ENCODE measurements at places on chromosomes 1 and 21. TPM values are rescaled to one million over a fixed set of nuclear protein-coding genes. Genes with fewer than 3 reads are reported as not detected.

KDF1 gene
- 21.7 TPM for total RNA-seq

RGS8 gene
- not detected for total RNA-seq

RNF187 gene
- total RNA-seq: 157 TPM

MYOC gene
- not detected for total RNA-seq

FCGR3A gene
- total RNA-seq: not detected

LRRN2 gene
- 9.0 TPM for total RNA-seq

FAAP20 gene
- 114 TPM for total RNA-seq

DIO1 gene
- not detected for total RNA-seq

- H3K4me3 ChIP-seq: no peak overlapping the region
- DNase-seq: no peak
- no peaks in the 10 kb centered on the region for H3K27me3 ChIP-seq
- no peak overlapping the region for H3K27ac ChIP-seq
- H3K4me1 ChIP-seq: no peaks in the 10 kb centered on the region
Measured at GRCh38 chr1:199168888-199169585, 530.2 kb downstream of the PTPRC start.

GRCh38 chr1:244254467-244254866 lies 197.2 kb downstream of the ADSS2 start:
- H3K4me1 ChIP-seq: no peaks in the 10 kb centered on the region
- H3K27me3 ChIP-seq: no peaks in the 10 kb centered on the region
- DNase-seq: no peak

GRCh38 chr1:99766378-99766800 lies at the start of gene FRRS1:
FRRS1 (minus strand) TSS chr1:99766635; CDS start chr1:99748768, 17,867 bp downstream.
- no peaks in the 10 kb centered on the region for H3K36me3 ChIP-seq
- peaks cover 17% of the 10 kb centered on the region for H3K4me1 ChIP-seq
- peak; percentile 94 for DNase-seq
- H3K27me3 ChIP-seq: no peaks in the 10 kb centered on the region
- peak within 1 kb of the TSS; percentile 70 for H3K27ac ChIP-seq

DNA sequence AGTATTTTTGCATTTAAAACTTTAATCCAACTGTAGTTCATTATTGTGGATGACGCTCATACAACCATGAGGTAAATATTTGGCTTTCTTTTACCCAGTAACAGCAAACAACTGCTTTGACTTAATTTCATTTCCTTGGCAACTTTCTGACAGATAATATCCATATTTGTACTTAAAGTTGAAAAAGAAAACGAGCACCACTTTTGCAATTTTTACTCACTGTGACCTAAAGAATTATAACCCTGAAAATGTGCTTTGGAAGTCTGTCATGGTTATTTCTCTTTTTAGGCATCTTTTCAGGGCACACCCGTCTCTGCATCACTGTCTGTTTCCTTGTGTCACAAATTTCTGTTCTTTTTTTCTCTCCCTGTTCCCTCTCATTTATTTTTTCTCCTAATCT lies 918 bp upstream of the CD2 start:
- H3K36me3 ChIP-seq: no peaks in the 10 kb centered on the region
- no peak for DNase-seq
- no peaks in the 10 kb centered on the region for H3K4me1 ChIP-seq
- no peak overlapping the region for H3K27ac ChIP-seq
- no peak overlapping the region for H3K4me3 ChIP-seq
- no peaks in the 10 kb centered on the region for H3K27me3 ChIP-seq

GRCh38 chr1:94653454-94653853 lies 111.9 kb upstream of the F3 start:
- no peak for DNase-seq
- H3K4me3 ChIP-seq: no peak overlapping the region
- no peaks in the 10 kb centered on the region for H3K36me3 ChIP-seq
- no peak overlapping the region for H3K27ac ChIP-seq
- H3K4me1 ChIP-seq: peaks cover 14% of the 10 kb centered on the region

- H3K36me3 ChIP-seq: no peaks in the 10 kb centered on the region
- H3K27ac ChIP-seq: no peak overlapping the region
- H3K27me3 ChIP-seq: no peaks in the 10 kb centered on the region
Measured at GRCh38 chr1:59601811-59602210, 212.9 kb upstream of the HOOK1 start.

- no peaks in the 10 kb centered on the region for H3K36me3 ChIP-seq
- H3K27me3 ChIP-seq: no peaks in the 10 kb centered on the region
- peak overlapping the region; percentile 41 for H3K4me3 ChIP-seq
Measured at GRCh38 chr1:234963904-234964702, 164.5 kb downstream of the TOMM20 start.

DNA sequence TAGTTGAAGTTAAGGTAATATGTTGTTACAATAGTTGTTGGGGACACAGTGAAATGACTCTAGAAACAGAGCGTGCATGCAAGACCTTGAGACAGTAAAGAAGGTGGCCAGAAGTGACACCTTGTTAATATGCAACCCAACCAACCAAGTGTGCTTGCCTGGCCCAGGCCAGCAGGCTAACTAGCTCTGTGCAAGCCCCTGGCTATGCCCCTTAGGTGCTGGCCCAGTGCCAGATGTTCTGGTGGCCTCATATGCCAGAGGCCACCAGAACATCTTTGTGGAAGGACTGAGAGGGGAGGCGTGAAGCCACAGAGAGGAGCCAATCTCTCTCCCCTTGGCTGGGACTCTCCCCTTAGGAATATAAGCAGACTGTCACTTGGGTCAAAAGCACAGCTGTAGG lies 111.2 kb upstream of the JUN start:
- no peaks in the 10 kb centered on the region for H3K36me3 ChIP-seq
- no peaks in the 10 kb centered on the region for H3K27me3 ChIP-seq
- H3K4me1 ChIP-seq: no peaks in the 10 kb centered on the region
- no peak for DNase-seq
- no peak overlapping the region for H3K27ac ChIP-seq

- H3K4me3 ChIP-seq: no peak overlapping the region
- DNase-seq: peak; percentile 73
- no peaks in the 10 kb centered on the region for H3K27me3 ChIP-seq
- H3K4me1 ChIP-seq: peaks cover 26% of the 10 kb centered on the region
- peak overlapping the region; percentile 61 for H3K27ac ChIP-seq
Measured at GRCh38 chr1:234107416-234108021, 203.0 kb downstream of the SLC35F3 start.

DNA sequence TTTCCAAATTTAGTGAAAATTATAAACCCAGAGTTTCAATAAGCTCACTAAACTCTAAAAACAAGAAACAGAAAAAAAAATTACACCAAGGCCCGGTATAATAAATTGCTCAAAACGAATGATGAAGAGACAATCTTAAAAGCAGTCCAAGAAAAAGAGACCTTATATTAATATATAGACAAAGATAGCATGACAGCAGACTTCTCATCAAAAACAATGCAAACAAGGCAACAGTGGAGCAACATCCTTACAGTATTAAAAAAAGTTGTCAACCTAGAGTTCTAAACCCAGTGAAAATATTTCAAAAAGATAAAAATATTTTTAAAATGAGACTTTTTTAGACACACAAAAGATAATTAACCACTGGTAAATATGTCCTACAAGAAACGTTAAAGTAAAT lies 46.7 kb downstream of the KIFAP3 start:
- H3K27me3 ChIP-seq: no peaks in the 10 kb centered on the region
- no peak overlapping the region for H3K4me3 ChIP-seq
- no peak for DNase-seq
- peaks cover 31% of the 10 kb centered on the region for H3K4me1 ChIP-seq
- H3K36me3 ChIP-seq: peaks cover 5% of the 10 kb centered on the region

GRCh38 chr1:244918421-244919319 lies 54.3 kb upstream of the HNRNPU start:
- DNase-seq: peak; percentile 57
- no peaks in the 10 kb centered on the region for H3K27me3 ChIP-seq
- no peak overlapping the region for H3K27ac ChIP-seq
- no peaks in the 10 kb centered on the region for H3K36me3 ChIP-seq
- peak overlapping the region; percentile 73 for H3K4me3 ChIP-seq

DNA sequence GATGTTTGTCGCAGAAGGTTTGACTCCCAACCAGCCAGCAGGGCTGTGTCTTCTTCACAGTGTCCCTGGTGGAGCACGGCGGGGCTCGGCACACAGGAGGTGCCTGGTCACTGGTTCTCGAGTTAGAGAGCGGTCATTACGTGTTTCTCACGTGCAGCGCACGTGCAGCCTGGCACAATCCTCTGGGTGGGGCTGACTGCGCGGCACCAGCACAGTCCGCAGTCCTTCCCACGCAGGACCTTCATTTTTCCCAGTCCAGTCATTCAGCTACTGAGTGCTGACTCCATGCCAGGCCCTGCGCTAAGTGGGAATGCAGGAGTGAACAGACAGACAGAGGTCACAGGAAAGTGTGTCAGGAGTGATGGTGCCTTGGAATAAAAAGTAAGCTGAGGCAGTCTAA lies 46.2 kb upstream of the GPR153 start:
- H3K36me3 ChIP-seq: peaks cover 7% of the 10 kb centered on the region
- no peak overlapping the region for H3K4me3 ChIP-seq
- H3K27ac ChIP-seq: 0 out of 2 replicates have a peak overlapping the region, but pooled peaks have one; percentile 0
- H3K4me1 ChIP-seq: peaks cover 20% of the 10 kb centered on the region
- DNase-seq: no peak

- no peak for DNase-seq
- no peaks in the 10 kb centered on the region for H3K4me1 ChIP-seq
- H3K4me3 ChIP-seq: no peak overlapping the region
- no peaks in the 10 kb centered on the region for H3K36me3 ChIP-seq
Measured at GRCh38 chr1:210351496-210351895, 22.8 kb downstream of the HHAT start.

DNA sequence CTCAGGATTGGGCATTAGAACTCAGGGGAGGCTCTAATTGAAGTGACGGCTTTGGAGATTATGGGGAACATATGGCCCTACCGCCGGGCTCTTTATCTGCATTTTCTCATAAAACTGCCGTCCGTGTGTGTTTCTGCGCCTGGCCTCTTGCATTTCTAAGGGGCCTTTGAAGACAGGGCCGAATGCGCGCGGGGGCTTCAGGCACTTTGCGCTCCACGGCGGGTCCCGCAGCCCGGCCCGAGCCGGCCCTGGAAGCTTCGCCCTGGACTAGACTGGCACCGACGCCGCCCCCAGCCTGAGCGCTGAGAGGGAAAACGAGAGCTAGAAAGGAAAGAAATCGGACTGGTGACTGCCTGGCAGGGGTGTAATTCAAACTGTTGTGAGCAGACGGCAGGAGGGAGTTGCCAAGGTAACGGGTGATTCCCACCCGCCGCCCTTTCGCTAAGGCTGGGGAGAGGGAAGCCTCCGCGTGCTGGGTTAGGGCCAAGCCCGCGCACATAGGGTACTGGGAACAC lies 120.7 kb downstream of the LMX1A start:
- no peak overlapping the region for H3K4me3 ChIP-seq
- DNase-seq: no peak
- H3K36me3 ChIP-seq: no peaks in the 10 kb centered on the region
- no peak overlapping the region for H3K27ac ChIP-seq
- H3K4me1 ChIP-seq: no peaks in the 10 kb centered on the region

- H3K27me3 ChIP-seq: no peaks in the 10 kb centered on the region
- H3K27ac ChIP-seq: no peak overlapping the region
- H3K4me3 ChIP-seq: no peak overlapping the region
- peaks cover 10% of the 10 kb centered on the region for H3K4me1 ChIP-seq
- DNase-seq: no peak
Measured at GRCh38 chr1:225476100-225476511, 48.3 kb upstream of the LBR start.

GRCh38 chr1:64471218-64472039 lies 1.5 kb downstream of the CACHD1 start:
- no peak for DNase-seq
- H3K36me3 ChIP-seq: no peaks in the 10 kb centered on the region
- no peaks in the 10 kb centered on the region for H3K27me3 ChIP-seq

- H3K27ac ChIP-seq: peak overlapping the region; percentile 96
- peak; percentile 22 for DNase-seq
- H3K36me3 ChIP-seq: peaks cover 57% of the 10 kb centered on the region
- peaks cover 46% of the 10 kb centered on the region for H3K4me1 ChIP-seq
Measured at GRCh38 chr1:234603221-234604204, 6.5 kb downstream of the IRF2BP2 start.

Data from PC-3 (cell line).